ENCODE measurements at places on chromosomes 13 and 19.

DNA sequence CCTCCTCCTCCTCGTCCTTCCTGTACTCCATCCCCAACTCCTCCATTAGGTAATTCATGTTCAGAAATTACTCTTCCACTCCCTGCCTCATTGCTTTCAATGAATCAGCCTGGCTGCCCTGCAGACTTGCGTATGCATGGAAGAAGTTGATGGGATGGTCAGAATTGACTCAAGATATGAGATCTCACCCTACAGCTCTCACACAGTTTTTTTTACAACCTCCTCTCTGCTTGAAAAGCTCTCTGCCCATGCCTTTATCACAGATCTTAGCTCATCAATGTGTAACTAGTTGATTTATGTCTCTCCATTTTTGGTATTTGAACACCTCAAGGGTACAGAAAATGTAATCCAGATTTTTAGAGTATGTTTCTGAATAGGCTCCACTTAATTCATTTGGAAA lies 506.9 kb downstream of the TBC1D4 start:
- no peak for DNase-seq

DNA sequence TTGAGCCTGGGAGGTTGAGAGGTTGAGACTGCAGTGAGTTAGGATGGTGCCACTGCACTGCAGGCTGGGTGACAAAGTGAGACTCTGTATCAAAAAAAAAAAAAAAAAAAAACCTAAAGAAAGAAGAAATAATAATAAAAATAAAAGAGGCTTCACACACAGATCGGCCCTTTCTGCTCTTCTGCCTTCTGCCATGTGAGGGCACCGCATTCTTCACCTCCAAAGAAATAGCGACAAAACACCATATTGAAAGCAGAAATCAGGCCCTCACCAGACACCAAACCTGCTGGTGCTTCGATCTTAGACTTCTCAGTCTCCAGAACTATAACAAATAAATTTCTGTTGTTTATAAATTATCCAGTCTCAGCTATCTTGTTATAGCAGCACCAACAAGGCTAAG lies 3.0 kb downstream of the ZNF649 start:
- no peak for DNase-seq

DNA sequence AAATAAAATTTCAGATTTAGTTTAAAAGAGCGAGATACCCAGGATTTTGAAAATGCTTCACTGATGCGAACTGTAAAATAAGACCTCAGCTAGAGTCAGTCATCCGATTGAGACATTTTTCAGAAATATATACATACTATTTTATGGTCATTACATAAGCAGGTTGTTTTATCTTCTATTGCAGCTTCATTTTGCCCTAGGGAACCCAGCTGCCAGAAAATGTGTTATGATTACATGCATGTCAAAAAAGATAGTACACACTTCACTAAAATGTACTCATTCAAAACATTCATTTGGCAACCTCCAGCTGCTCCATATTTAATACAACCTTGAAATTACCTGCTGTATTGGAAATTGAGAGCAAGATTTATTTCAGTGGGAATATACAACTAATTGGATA lies 483.8 kb upstream of the SLITRK6 start:
- no peak for DNase-seq

DNA sequence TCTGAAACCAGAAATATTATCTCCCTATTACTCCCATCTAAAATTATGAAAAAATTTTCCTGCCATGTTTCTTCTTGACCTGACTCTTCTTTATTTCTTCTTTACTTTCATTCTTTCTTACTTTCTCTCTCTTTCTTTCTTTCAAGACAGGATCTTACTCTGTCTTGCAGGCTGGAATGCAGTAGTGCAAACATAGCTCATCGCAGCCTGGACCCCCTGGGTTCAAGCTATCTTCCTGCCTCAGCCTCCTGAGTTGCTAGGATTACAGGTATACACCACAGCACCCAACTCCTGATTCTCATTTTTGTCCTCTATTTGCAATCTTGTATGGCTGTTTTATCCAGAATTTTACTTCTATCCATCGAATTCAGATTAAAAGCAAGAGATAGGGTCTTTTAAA lies 631.1 kb downstream of the TBC1D4 start:
- no peak for DNase-seq

DNA sequence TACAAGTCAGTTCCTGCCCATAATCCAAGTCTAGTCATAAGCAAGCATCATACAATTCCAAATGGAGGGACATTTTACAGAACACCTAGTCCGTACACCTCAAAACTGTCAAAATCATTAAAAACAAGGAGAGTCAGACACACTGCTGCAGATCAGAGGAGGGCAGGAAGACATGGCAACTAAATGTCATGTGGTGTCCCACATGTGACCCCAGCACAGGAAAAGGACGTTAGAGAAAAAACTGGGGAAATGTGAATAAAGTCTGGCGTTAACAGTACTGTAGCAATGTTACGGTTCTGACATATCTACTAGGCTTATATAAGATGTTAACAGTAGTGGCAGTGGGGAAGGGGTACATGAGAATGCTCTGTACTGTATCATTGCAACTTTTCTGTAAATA lies 2.3 kb downstream of the ZSCAN5A start:
- peak; percentile 42 for DNase-seq

DNA sequence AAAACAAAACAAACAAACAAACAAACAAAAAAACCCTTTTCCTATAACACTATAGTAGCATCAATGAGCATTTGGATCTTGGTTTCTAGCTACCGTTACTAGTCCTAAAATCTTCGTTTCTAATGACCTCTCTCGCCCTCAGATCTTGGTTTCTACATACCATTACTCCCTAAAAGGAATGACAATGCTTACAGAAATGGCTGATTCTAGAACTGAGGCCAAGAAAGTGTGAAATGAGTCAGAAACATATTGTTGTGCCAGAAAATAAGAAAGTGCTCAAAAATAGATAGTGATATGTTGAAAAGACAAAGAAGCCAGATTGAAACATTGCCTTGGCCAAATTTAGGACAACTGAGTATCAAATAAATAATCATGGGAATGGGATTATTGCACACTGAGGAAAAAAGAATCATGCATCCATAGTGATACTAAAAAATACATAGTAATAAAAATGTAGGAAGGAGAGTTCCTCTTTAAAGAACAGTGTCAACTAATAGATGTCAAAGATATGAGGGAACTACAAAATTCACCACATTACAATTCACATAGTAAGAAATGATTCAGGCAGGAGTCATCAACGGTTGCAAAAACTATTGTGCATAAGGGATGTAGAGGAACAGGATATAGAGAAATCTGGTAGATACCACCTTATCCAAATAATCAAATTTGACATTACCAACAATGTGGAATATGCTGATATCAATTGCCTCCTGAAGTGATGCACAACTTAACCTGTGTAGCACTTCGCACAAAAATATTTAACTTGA lies 386.6 kb downstream of the DIAPH3 start:
- no peak for DNase-seq

GRCh38 chr19:29690842-29691241 lies 24.2 kb downstream of the C19orf12 start:
- peak; percentile 77 for DNase-seq

Data from MV-4-11 (cell line).